ENCODE measurements at places on chromosomes 13 and 19.

DNA sequence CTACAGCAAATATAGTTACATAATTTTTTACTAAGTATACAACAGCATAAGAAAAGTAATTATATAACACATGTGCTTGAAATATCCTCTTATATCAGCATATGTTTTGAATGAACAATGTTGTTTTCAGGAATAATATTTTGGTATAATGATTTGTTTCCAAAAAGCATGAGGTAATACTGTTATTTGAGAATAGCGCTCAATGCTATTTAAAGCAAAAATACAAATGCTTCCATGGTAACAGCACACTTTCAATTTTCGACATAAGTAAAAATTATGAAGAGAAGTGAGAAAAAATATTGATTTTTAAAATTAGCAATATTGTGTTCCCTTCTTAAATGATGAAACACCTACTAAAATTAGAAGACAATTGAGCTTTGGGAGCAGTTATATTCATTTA lies 715.9 kb upstream of the ATXN8OS start:
- DNase-seq, result no peak

GRCh38 chr13:86710013-86710412 lies 910.8 kb upstream of the SLITRK6 start:
- no peak for DNase-seq

DNA sequence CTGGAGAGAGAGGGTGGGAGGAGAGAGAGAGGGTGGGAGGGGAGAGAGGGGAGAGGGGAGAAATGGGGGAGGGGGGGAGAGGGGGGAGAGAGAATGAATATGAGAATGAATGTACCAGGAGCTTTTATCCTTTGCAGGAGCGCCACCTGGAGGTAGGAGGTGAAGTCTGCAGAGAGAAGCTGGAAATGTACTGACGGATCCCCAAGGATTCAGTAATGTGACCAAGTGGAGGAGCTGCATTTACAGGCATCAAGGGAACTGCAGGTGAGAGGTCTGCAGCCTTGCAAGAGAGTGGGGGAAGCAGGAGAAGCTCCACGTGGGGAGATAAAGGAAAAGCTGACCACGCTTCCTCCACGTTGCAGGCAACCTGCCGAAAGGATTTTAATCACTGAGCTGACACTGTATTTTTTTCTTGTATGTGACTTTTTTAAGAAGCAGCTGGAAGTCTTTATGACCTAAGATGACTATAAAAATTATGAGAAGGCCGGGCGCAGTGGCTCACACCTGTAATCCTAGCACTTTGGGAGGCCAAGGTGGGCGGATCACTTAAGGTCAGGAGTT lies 33.7 kb downstream of the VSTM1 start:
- peak; percentile 20 for DNase-seq

DNA sequence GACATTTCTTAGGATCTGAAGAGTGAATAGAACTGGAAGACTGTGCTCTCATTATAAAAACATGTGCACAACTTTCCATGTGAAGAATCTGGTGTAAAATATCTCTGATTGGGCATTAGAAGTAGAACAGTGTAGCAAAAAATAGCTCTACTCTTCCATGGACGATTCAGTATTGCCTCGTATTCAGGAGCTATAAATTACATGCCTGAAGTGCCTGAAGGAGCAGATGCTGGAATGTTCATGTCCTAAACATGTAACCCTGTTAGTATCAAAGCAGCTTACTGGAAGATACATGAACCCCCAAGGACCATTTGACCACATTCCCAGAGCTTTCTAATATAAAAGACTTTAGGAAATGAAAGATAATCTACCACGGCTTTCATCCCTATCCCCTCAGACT lies 528.9 kb downstream of the DACH1 start:
- no peak for DNase-seq

GRCh38 chr13:98484289-98485219 lies 92.4 kb downstream of the STK24 start:
- no peak for DNase-seq

- DNase-seq, result no peak
Measured at GRCh38 chr19:17020385-17020784, 6.2 kb downstream of the CPAMD8 start.

DNA sequence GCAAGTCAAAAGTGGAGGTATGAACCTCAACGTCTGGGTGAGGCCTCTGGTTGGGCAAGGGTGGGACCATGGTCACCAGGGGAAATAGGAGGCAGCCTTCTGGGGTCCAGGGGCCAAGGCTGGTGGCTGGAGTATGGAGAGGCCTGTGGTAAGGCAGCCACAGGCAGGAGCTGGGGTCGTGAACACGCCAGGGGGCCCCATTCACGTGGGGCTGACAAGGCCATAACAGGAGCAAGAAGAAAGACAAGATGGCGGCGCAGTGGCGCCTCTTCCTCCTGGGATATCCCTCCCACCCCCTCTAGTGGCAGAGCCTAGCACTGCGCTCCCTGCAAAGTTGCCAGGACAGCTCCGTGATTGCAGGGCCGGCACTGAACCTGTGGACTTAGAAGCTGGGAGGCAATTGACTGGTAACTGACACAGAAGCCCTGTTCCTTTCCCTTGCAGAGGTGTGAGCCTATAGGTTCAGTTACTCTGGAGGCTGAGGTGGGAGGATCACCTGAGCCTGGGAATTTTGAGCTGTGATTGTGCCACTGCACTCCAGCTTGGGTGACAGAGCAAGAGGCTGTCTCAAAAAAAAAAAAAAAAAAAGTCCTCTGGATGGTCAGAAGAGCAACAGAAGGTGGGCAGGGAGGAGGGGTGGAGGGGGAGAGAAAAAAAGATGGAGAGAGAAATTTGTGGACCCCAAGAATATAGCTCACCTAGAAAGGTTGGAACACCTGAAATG lies 19.7 kb upstream of the EDDM13 start:
- DNase-seq, result peak; percentile 61

- DNase-seq, result no peak
Measured at GRCh38 chr19:58559275-58560006, 1.0 kb upstream of the UBE2M start.

GRCh38 chr13:70714993-70715392 lies 606.7 kb upstream of the KLHL1 start:
- no peak for DNase-seq

GRCh38 chr13:93147298-93147645 lies 79.3 kb upstream of the GPC6 start:
- no peak for DNase-seq

GRCh38 chr13:21463424-21463823 lies 4.3 kb upstream of the ZDHHC20 start:
- no peak for DNase-seq

DNA sequence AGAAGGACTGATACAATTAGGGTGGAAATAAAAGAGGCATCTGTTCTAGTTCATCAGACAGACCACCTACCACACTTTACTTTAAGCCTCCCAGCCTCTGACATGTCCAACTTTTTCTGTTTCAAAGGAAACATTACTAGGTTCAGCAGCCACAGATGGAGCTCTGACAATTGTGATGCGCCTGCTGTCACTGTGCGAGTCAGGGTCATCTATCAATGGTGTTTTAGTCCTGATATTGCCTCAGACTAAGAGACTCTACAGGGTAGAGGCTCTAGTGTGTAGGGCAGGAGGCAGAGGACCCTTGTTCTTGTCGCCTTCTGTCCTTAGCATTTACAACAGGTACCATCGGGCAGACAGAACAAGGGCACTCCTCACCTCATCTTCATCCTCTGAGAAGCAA lies 685.0 kb upstream of the SGCG start:
- DNase-seq, result no peak

- no peak for DNase-seq
Measured at GRCh38 chr13:73714522-73714921, 419.7 kb downstream of the KLF12 start.

- no peak for DNase-seq
Measured at GRCh38 chr13:112990783-112991182, 21.8 kb downstream of the MCF2L start.

DNA sequence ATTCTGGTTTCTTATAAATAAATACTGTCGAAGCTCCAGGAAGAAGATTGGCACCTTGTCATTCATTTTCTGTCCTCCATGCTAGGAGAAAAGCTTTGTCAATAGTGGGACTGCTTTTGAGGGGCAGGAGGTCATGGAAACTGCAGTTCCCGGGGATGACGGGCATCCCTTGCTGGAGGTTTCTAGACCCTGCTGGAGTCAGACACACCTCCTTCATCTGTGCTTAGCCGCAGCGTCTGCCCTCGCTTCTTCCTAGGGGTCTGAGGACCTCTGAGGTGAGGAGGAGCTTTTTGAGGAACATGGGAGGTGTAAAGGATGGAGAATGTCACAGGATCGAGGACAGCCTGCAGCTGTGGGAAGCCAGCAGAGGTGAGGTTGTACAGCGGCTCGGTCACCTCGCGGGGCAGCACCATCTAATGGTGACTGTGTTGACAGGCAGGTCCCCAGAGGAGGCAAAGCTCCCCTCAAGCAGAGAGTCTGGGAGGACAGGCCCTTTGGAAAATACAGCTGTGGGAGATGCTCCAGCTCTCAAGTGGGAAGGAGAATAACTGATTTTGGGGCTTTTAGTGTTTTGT lies 172.7 kb upstream of the RNF113B start:
- no peak for DNase-seq

DNA sequence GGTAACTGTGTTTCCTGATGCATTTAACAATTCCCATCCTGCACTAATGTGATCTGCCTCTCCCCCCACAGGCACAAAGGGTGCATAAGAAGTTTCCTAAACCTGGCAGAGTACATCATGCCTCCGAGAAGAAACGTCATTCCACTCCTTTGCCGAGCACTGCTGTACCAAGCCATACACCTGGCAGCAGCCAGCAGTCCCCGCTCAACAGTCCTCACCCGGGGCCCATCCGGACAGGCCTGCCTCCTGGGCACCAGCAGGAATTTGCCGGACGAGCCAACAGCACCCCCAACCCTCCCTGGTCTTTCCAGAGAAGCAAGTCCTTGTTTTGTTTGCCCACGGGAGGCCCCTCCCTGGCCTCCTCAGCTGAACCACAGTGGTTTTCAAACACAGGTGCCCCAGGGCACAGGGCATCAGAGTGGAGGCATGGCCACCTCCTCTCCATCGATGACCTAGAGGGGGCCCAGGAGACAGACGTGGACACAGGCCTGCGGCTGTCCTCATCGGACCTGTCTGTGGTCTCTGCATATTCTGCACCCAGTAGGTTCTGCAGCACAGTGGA lies 58.3 kb downstream of the FAM124A start:
- no peak for DNase-seq

DNA sequence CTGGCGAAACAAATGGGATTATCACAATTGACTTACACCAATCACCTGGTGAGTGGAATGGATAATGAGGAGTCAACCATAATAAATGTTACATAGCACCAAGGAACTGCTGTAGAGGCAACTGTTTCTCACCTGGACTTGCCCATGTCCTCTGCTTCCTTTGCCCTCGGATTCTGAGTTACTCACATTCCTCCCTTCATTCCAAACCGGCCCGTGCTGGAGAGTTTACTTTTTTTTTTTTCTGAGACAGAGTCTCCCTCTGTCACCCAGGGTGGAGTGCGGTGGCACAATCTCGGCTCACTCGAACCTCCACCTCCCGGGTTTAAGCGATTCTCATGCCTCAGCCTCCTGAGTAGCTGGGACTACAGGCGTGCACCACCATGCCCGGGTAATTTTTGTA lies 41.5 kb upstream of the TSC22D1 start:
- no peak for DNase-seq

GRCh38 chr19:19202707-19203011 lies 555 bp downstream of the NR2C2AP start:
- no peak for DNase-seq

- no peak for DNase-seq
Measured at GRCh38 chr13:25688536-25688935, 316.8 kb downstream of the ATP8A2 start.

GRCh38 chr19:55088543-55089341 lies 13.1 kb downstream of the EPS8L1 start:
- peak; percentile 59 for DNase-seq

DNA sequence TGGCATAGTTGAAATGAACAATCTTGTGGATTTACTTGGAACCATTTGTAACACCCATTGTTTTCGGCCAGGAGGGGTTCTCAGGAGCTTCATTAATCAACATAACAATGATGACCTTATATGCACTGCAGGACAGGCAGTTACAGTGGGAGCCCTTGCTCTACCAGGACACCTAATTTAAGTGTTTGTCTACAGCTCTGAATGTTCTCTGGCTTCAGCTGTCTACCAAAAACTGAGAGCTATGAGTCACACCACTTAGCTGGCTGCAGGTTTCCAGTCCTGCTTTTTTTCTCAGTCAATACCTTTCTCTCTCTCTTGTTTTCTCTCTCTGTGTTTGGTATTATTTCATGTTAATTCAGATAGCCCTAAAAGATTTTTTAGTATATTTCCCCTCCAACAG lies 105.4 kb upstream of the MBNL2 start:
- no peak for DNase-seq

DNA sequence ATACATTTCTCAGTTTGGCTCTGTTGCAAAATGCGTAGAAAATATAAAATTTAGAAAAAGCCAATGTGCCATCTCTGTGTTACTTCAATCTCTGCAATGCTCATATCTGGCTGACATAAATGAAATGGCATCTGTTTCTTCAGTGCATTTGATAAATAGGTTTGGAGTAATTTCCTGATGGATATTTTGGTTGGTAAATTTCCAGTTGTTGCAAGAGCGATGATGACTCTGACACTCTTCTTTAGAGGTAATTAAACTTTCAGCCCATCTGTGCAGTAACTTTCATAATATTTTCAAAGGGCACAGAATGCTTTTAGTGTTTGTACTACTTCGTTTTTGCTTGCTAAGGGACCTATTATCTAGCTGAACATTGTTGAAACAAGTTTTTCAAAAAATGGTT lies 1286.4 kb downstream of the PCDH9 start:
- DNase-seq, result no peak

- no peak for DNase-seq
Measured at GRCh38 chr19:34644991-34645461, 31.9 kb downstream of the SCGB2B2 start.

GRCh38 chr13:45269204-45269603 lies 68.4 kb upstream of the KCTD4 start:
- no peak for DNase-seq

- no peak for DNase-seq
Measured at GRCh38 chr13:57832187-57832586, 200.6 kb downstream of the PCDH17 start.

DNA sequence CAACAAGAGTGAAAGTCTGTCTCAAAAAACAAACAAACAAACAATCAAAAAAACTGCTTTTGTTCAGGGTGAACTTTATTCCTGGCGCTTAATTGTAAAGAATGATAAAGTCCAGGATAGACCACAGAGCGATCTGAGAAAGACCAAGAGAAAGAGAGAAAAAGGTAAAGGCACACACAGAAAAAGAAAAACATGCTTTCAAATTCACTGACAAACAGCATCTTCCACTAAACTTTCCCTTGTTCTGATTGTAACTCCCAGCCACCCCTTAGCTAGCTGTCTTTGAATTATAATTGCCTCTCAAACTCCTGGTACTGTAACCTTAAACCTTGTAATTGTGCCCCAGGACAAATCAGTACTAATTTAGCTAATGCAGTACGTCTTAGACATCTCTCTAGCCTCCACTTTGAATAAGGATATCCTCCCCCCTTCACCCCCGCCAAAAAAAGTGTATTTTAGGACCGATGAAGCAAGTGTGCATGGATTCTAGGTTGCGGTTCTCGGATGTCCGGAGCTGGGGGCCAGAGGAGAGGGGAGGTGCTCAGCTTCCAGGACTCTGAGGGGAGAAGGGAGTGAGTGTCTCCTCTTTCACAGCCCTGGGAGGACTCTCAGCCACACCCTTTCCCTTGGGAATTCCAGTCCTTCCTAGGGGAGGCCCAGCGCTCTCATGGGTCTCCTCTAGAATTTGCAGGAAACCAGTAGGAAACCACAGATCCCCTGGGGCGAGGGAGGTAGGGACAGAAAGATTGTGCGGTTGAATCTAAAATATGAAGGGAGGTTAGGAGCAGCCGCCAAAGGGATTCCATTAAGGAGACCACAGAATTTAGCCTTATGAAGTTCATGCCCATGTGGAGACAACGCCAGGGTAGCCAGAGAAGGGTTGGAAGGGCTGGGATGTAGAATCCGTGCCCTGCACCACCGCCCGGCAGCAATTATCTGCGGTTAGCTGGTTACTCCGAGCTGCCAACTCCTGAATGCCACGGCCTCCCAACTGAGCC lies 19.7 kb downstream of the ZNF536 start:
- no peak for DNase-seq

All from activated CD4-positive, CD25-positive, alpha-beta regulatory T cell (primary cell).